ENCODE measurements at places on chromosomes 16 and 17.
A peak's percentile ranks its signal among the peaks of the same experiment; 100 is the strongest.

DNA sequence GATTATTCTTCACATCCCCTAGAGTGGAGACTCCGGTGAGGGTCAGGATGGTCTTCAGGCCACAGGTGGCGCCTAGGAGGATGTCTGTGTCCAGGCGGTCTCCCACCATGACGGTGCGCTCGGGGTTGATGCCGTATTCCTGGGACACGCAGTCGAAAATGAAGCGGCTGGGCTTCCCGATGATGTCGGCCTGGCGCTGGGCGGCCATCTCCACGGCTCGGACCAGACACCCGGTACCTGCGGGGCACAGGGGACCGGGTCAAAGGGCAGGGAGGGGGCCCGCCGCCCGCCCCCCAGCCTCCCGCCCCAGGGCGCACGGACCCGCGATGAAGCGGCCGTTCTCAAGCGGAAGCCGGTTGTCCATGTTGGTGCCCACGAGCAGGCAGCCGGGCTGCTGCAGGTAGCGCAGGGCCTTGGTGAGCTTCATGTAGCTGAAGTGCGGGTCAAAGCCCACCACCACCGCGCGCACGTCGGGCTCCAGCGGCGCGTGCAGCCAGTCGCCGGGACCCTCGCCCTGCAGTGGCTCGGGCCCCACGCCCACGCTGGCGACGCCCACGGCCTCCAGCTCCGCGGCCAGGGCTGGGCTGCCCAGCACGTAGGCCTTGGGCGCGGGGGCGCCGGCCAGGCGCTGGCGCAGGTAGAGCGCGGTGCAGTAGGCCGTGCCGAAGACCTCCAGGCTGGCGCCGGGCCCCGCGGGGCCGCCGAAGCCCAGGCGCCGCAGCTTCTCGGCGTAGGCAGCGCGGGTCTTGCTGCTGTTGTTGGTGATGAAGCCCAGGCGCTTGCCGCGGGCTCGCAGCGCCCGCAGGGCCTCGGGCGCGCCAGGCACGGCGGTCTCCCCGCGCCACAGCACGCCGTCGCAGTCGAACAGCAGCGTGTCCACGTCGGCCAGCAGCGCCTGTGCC, 572 bp downstream of the PGP start:
- DNase-seq = no peak

- peak; percentile 14 for DNase-seq
These were observed 45.9 kb downstream of the JPH3 start for GRCh38 chr16:87648236-87648635.

- no peak for DNase-seq
These were observed 5.7 kb downstream of the AIPL1 start for GRCh38 chr17:6429266-6429665.

GRCh38 chr16:55660828-55661227, 5.0 kb downstream of the SLC6A2 start:
- no peak for DNase-seq

DNA sequence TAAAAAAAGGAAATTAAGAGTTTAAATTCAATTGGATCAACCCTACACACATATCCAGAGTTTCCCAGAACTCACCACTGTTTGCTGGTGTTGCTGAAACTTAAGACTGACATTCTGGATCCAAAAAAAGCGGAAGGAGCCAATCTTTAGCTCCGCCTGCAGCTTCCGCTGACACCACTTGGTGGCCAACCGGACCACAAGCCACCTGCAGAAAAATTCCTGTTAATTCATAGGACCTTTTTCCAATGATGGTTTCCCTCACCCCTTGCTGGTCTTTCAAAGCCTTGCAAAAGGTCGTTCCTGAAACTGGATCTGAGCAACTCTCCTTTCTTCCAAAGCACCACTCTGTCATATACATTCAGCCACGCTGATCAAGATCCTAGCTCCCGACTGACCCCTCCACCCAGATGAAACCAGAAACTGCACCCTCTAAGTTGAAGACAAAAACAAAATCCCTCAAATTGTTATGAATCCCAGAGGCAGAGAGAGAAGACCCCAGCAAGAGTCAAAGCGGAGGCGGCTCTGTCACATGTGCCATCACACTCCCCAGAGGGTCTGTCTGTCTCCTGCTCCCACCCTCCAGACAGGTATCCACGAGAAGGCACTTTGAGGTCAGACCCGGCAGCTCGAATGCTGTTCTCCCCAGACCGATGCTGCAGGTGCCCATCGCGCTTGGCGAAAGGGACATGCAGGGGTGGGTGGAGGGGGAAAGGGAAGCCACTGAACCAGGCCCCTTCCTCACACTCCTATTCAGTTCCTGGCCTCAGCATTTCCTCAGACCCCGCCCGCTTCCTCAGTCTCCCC, 773 bp downstream of the BLTP2 start:
- DNase-seq = no peak

DNA sequence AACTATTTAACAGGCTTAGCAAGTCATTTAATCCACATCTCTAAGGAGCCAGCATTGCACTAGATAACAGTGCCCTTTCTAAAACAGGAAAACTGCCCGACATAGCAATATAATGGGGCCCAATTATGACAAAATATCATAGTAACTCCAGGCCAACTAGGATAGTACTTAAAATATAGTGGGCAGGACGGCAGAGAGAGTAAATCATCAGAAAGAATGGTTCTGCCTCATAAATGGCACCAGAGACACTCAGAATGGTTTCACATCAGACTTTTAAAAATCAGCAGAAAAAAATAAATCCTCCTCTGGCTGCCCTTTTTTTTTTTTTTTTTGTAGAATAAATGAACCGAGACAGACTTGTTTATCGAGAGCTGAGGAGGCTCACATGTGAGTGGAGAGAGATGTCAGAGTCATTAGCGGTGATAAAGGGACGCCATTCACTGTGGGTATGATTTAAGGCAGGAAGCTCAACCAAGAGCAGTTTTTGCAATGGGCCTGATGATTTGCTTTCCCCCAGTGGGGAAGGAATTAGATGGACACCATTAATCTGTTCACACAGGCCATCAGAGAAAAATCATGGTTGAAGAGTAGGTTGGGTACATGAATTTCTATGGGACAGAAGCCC, 62.6 kb downstream of the CPPED1 start:
- no peak for DNase-seq

DNA sequence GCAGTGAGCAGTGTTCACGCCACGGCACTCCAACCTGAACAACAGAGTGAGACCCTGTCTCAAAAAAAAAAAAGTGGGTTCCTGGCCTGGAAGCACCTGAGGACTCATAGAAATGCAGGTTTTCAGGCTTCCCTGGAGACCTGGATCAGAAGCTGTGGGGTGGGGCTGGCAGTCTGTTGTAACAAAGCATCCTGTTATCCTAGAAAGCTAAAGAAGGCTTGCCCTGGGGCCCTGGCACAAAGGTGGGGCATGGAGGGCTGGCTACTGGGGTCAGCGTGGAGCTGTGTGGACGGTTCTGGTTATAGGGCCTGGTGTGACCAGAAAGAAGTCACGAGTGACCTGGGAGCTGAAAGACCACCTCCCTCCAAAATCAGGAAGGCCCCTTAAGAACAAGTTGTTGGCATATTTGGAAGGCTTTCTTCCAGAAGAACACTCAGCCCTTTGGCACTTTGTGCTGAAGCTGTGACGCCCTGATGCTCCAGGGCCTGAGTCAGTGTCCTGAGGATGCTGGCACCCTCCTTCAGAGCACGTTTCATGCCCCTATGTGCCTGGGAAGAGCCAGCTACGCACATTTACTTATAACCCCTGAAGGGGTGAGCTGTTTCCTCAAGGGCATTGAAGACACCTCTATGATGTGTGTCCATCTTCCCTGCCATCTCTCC, 6.2 kb downstream of the CRISPLD2 start:
- no peak for DNase-seq

- DNase-seq = no peak
These were observed 77.1 kb downstream of the MMD start for GRCh38 chr17:55344514-55344997.

- DNase-seq = no peak
These were observed 1.2 kb downstream of the KRTAP4-2 start for GRCh38 chr17:41176744-41177387.

DNA sequence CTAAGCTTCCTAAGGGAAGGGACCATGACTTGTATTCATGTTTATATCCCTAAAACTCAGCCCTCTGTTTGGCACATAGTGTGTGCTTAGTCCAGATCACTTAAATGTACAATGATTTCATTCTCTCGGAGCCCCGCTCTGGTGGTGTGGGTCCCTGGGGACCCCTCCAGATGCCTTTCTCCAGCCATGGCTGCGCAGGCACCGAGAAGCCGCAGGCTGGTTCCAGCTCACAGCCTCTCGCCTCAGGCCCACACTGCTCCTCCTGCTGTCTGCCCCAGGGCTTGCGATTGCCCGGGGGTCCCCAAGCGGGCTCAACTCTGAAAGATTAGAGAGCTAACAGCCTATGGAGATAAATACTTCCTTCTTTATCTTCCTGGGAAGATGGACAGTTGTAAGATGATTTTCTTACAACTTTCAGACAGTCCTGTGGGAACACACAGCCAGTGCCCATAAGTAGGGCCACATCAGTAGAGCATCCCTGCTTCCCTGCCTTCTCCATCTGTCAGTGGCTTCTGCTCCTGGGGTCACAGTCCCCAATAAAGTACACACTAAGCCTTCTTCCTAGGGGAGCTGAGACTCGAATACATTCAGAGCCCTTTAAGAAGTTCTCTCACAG, 66.2 kb downstream of the CENPV start:
- no peak for DNase-seq

DNA sequence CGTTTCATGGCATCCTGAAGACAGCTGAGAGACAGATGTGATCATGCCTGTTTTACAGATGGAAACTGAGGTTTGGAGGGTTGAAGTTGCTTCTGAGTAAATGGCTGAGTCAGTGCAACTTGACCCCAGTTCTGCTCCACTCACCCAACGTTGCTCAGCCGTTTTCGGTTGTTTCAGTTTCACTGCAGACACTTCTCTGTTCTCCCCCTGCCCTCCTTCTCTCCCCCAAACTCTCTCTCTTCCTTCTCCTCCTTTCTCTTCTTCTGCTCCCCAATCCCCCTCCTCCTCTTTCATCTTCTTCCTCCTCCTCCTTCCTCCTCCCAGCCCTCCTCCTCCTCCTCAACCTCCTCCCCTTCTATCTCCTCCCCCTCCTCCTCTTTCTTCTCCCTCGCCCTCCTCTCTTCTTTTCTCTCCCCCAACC, 9.4 kb upstream of the CEP20 start:
- DNase-seq = no peak

DNA sequence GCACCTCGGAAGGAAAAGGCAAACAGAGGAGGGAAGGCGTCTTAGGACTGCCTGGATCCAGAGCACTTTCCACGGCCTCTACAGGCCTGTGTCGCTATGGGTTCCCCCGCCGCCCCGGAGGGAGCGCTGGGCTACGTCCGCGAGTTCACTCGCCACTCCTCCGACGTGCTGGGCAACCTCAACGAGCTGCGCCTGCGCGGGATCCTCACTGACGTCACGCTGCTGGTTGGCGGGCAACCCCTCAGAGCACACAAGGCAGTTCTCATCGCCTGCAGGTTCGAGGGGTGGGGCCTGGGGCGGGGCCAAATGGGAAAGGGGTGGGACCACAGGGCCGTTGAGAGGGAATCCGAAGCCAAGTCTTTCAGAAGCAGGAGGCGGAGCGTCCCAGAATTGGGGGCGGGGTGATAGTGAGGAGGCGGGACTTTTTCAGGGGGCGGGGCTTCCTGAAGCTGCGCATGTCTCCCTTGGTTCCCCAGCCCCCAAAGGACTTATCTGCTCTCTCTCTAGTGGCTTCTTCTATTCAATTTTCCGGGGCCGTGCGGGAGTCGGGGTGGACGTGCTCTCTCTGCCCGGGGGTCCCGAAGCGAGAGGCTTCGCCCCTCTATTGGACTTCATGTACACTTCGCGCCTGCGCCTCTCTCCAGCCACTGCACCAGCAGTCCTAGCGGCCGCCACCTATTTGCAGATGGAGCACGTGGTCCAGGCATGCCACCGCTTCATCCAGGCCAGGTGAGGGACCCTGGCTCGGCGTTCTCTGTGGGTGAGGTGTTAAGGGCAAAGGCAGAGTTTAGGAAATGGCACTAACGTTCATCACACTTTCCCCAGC, 939 bp downstream of the BCL6B start:
- DNase-seq = peak; percentile 68

GRCh38 chr16:88686062-88686438, 257 bp downstream of the SNAI3 start:
- DNase-seq = no peak

All from anterior cingulate cortex (tissue), 58 donors.